Epithelial cell of proximal tubule (primary cell): ENCODE measurements at places on chromosomes 3 and 15. TPM values are rescaled to one million over a fixed set of nuclear protein-coding genes. Genes with fewer than 3 reads are reported as not detected.

- DNase-seq: no peak
Measured at GRCh38 chr3:190306513-190307163, 15.6 kb downstream of the CLDN1 start.

GRCh38 chr3:42276141-42277132 lies 10.5 kb upstream of the CCK start:
- no peak for DNase-seq

GRCh38 chr15:70633991-70634390 lies 129.4 kb downstream of the UACA start:
- no peak for DNase-seq

Gene ZWILCH
- 30.6 and 40.2 TPM in 2 replicates for total RNA-seq

Gene TOP2B
- 68.4 and 81.2 TPM in 2 replicates for total RNA-seq
